ENCODE measurements at places on chromosomes 2 and 18. TPM values are rescaled to one million over a fixed set of nuclear protein-coding genes. Genes with fewer than 3 reads are reported as not detected.

DNA sequence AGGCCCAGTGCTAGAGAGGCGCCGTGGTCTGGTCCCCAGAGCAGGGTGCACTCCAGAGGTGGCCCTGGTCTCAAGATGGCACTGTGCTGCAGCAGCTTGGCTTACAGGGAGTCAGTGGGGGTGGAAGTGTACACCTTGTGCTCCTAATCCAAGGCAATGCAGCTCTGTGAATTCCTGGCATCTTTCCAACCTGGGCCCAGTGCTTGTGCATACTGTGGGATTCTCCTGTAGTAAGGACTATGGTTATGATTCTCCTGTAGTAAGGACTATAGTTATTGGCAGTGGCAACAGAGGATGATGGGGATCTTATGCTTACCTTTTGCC lies 616.7 kb upstream of the REG3G start:
- no peak for DNase-seq

- DNase-seq = no peak
These were observed 16.3 kb downstream of the WDPCP start for GRCh38 chr2:63572001-63572400.

GRCh38 chr2:183207110-183207509 lies 82.9 kb downstream of the NUP35 start:
- no peak for DNase-seq

- no peak for DNase-seq
These were observed 73.4 kb downstream of the ROCK1 start for GRCh38 chr18:21038201-21038600.

DNA sequence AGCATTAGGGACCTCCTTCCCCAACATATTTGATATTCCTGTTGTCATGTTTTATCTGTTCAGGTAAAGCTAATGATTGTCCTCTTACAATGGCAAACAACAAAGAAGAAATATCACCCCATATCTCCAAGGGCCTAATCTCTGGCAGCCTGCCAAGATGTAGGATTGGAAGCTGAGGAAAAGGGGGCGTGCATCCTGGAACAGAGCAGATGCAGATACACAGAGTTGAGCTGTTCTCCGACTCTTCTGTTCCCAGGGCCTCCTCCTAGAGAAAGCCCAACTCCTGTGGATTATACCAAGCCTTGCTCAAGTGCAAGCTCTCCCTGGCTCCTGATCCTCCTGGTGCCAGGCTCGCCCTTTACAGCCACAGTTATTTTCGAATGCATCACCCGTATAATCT lies 35.2 kb upstream of the CD207 start:
- DNase-seq = no peak

- no peak for DNase-seq
These were observed 31.5 kb downstream of the SIX3 start for GRCh38 chr2:44972771-44973535.

Gene CCDC68
- 10.1 TPM for total RNA-seq

DNA sequence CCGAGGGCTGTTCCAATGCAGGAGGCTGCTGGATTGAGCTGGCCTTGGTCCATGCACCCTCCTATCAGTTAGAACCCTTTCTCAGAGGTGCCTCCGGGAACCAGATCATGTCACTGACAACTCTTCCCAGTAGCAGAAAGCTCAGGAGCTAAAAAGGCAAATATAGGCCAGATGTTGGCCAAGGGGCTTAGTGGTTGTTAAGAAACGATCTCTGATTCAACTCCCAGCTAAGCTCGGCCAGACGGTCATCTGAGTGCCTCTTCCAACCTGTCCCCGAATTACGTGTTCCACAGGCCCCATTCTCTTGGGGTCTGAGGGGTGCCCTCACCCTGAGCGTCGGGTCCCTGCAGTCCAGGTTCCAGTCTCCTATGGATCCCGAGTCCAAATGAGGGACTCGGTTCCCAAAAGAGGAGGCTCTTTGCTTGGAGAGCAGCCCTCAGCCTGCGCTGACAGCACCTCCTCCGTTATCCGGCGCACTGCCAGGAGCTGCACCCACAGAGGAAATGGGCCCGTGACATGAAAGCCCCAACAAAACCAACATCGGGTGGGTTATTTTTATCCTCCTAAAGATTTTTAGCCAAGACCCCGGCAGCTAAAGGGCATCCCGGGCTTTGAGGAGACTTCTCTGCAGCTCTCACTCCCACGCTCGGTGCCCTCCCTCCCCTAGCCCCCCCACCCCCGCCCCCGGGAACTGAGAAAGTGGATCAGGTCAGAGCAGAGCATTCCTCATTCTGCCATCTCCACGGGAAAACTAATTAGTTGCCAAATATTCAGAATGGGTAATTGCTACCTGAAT lies 106.6 kb upstream of the ID2 start:
- DNase-seq = no peak
